ENCODE measurements at places on chromosomes 11 and 22.

DNA sequence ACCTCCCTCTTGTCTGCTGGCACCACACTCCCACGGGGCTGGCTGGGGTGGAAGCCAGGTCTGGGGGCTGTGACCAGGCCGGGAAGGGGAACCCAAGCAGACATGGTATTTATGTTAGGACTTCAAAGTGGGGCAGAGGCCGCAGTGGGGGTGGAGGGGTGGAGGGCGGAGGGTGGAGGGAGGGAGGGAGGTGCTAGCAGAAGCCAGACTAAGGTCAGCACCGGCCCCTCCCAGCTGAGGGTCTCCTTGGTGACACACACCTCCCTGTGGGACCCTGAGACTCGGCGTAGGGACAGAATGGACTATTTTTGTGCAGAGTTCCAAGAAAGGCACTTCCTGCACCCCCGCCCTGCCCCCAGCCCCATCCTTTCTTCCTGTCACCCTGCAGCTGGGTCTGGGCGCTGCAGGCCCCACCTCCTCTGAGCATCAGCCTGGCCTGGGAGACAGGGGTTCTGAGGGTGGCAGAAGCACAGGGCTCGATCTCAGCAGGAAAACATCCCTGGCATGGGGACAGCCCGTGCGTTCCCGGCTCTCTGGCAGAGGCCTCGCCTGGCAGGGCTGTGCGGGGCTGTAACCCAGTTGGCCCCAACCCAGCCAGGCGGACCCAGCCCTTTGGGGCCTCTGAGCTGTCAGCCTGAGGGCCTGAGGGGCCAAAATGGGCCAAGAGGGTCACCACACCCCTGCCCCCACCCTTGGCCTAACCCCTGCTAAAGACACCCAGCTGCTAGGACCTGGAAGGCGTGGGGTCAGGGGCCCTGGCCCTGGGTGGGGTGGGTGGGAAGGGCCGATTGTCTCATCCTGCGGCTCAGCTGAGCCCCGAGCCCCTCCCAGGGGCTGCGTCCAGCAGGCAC lies 9.6 kb upstream of the CD248 start:
- no peak for DNase-seq

DNA sequence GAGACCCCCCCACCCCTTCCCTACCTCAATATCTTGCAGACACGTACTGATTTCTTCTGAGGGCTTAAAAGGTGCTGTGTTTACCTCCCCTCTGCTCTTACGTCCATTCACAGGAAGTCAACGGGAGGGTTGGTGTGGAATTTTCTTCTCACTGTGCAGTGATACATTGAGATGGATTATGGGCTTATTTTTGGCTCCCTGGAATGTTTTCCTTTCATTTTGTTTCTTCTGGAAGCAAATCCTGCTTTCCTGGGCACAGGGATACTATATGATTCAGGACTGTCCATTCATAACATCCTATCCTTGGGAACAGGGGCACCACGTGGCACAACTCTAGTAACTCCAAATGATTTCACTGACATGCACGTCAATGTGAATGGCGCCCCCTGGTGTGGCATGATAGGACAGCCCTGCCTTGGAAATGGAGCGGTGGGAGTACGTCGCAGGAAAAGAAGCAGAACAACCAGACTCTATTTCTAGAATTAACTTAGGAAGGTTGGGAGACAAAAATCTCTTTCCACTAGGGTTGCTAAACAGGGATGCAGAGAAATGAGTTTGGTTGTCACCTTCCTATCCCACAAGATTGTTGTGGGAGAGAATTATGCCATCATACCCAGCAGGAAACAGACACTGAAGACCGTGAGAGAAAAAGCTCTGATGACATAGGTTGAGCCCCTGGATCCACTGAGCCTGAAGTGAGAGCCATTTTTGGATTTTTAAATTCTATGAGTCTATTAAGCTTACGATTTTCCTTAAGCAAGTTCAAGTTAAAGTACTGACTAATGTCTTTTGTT lies 146.5 kb upstream of the RAG2 start:
- DNase-seq: peak; percentile 29

DNA sequence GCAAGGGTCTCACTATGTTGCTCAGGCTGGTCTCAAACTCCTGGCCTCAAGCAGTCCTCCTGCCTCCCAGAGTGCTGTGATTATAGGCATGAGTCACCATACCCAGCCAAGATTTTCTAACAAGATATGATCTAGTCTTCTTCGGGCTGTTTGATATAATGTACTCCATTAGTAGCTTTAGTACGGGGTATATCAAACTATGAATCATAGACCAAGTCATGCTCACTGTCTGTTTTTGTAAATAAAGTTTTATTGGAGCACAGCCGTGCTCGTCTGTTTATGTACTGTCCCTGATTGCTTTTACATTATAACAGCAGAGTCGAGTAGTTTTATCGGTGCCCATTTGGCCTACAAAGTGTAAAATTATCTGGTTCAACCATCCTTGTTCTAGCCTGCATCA lies 43.9 kb upstream of the GRIK4 start:
- DNase-seq: no peak

- no peak for DNase-seq
Measured at GRCh38 chr11:25769287-25769686, 562.6 kb upstream of the ANO3 start.

- no peak for DNase-seq
Measured at GRCh38 chr11:96235751-96236150, 107.2 kb downstream of the MAML2 start.

- DNase-seq: no peak
Measured at GRCh38 chr11:70717936-70718595, 319.7 kb downstream of the CTTN start.

DNA sequence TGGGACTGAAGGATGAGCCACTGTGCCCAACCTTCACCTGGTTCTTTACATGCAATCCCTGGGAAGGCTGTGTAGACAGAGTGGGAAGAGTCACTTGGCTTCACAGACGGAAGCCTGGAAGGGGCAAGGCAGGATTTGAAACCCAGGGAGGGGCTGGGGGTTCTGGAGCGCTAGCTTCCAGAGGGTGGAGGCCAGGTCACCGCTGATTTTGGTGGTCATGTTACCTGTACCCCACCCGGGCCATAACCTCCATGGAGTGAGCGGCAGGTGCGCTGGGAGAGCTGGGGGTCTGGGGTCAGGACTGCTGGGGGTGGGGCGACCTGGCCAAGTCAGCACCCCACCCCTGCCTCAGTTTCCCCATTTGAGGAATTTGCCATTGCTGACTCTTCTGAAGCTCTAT lies 38.3 kb downstream of the PDGFB start:
- DNase-seq: no peak

DNA sequence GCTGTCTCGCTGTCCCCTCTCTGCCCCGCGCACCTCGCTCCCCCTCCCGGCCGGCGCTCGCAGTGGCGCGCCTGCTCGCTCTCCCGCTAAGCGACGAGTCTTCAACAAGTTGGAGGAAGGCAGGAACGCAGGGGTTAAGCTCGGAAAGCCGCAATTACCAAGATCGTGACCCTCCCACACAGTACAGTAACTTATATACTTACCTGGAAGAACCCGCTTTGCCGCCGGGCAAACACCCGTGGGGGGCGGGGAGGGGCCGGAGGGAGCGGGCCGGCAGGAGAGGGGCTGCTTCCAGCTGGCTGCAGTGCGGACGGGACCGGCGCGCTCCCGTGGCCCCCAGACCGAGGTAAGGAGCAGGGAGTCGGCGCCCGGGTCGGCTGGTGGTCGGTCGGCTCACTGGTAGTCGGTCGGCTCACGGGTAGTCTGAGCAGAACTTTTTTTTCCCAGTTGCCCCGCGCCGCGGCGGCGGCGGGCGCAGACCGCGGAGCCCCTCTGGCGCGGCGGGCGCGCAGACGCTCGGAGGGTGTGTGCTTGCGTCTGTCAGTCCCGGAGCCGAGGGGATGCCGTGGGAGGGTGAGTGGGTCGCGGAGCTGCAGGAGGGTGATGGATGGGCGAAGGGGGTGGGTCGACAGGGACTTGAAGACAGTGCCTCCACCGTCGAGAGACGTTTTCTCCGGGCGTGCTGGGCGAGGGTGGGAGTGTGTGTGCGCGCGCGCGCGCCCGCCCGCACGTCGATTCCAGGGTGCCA lies 101.2 kb upstream of the HSD17B12 start:
- DNase-seq: no peak

DNA sequence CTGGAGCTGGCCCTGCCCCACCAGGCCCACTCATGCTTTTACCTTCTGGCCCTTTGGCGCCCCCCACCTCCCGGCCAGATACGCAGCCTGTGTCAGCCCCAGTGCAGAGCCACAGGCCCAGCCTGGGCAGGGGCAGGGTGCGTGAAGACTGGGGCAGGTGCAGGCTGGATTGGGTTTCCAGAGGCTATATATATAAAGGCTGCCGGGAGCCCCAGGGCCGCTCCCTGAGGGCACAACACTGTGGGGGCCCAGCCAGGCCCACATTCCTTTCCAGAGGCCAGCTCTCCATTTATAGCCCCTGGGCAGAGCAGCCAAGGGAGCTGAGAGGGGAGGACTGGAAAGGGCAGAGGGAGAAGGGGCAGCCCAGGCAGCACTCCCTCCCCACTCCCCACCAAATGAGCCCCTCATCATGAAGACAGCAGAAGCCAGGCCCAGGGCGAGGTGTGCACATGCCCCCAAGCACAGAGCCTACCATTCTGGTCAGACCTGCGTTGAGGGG lies 5.0 kb upstream of the MYOD1 start:
- no peak for DNase-seq

DNA sequence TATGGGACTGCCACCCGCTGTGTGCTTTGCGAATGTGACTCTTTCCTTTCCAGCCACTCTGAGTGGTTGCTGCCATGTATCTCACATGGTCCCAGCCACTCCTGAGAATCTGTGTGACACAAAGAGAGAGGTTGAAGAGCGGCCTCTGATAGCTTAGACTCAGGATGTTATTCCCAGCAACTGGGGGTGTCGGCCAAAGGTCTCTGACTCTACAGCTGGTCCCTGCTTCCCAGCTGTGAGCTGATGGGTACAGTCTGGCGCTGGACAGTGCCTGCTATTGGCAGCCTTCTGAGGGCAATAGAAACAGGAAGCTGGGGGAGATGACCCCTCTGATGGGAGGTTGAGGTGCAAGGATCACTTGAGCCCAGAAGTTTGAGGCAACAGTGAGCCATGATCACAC lies 105.1 kb downstream of the RRAS2 start:
- DNase-seq: no peak

- DNase-seq: no peak
Measured at GRCh38 chr11:88447281-88447680, 109.7 kb upstream of the CTSC start.

DNA sequence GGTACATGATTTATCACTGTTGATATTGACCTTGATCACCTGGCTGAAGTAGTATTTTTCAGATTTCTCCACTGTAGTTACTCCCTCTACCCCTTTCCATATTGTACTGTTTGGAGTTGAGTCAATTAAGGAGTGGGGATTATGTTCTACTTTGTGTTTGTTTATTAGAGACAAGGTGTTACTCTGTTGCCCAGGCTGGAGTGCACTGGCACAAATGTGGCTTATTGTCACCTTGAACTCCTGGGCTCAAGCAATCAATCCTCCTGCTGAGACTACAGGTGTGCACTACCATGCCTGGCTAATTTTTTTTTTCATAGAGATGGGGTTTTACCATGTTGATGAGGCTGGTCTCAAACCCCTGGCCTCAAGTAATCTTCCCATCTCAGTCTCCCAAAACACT lies 85.3 kb upstream of the CCDC90B start:
- no peak for DNase-seq

GRCh38 chr11:2136952-2137201 lies 2.3 kb downstream of the IGF2 start:
- DNase-seq: no peak

DNA sequence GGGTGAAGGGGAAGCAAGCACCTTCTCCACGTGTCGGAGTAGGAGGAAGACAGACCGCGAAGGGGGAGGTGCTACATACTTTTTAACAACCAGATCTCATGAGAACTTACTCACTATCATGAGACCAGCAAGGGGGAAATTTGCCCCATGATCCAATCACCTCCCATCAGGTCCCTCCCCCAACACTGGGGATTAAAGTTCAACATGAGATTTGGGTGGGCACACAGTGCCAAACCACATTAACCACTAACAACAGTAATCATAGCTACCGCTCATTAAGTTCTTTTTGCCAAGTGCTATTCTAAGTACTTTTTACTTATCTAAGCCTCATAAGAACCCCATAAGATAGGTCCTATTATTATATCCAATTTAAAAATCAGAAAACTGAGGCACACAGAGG lies 450.5 kb upstream of the DDI1 start:
- no peak for DNase-seq

DNA sequence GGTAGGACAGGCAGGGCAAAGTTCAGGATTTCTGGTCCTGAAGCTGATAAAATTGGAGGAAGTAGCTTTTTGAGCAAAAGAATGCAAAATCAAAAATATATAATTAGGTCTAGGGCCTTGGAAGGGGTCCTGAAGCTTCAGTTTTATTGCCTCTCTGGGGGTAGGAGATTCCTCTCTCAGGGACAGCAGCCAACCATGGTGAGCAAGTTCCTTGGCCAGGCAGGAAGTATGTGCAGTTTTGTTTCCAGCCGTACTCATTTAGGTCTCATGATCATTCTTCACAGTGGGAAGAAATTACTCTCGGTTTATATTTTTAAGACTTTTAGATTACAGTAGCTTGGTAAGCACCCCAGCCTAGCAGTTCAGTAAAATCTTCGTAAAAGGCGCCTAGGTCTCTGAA lies 2.9 kb upstream of the RAB38 start:
- no peak for DNase-seq

- DNase-seq: no peak
Measured at GRCh38 chr11:44952082-44952481, 1.4 kb upstream of the TP53I11 start.

- no peak for DNase-seq
Measured at GRCh38 chr11:73269459-73270015, 2.6 kb upstream of the P2RY6 start.

- DNase-seq: no peak
Measured at GRCh38 chr11:67667490-67668191, 6.8 kb downstream of the ALDH3B2 start.

DNA sequence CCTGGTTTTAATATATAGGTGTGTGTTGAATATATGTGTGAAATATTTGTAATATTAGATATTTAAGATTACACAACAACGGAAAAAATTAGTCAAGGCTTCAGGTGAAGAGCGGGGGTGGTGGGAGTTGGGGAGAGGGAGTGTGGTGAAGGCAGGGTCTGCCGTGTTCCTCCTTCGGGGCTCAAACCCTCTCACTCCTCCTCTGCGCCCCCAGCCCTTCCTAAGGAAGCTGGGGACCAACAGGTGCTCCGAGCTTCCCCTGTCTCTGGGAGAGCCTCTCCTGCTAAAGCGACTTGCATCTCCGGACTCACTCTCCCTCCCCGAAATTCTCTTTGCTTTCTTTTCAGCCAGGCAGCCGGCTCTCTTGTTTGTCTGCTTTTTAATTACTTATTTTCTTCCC lies 960 bp upstream of the CADM1 start:
- DNase-seq: no peak

All from CD4-positive, alpha-beta T cell (primary cell).